ENCODE measurements at places on chromosomes 12 and 14.

- DNase-seq, result no peak
These were observed 21.9 kb downstream of the PTPRB start for GRCh38 chr12:70615174-70615866.

GRCh38 chr12:121826318-121827150 lies 22.7 kb downstream of the SETD1B start:
- DNase-seq, result no peak

- DNase-seq, result no peak
These were observed 198.1 kb downstream of the DAD1 start for GRCh38 chr14:22390824-22391461.

GRCh38 chr14:72261068-72261467 lies 328.8 kb downstream of the RGS6 start:
- DNase-seq, result no peak

DNA sequence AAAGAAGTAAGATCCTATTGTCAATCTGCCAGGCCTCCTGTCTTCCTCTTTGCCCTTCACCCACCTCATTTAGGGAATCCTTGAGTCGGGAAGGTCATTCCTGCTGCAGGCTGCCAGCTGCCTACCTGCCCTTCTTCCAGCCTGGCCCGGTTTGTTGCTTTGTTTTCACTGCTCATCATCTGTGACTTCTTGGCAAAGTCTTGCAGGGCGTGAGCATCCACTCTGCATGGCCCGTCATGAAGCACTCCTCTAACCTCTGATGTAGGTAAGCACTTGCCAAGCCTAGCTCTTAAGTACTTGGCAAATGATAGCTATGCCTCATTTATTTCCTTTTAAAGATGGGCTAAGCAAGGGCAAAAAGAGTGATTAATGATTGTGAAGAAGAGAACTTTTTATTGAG lies 192.8 kb downstream of the NRXN3 start:
- no peak for DNase-seq

DNA sequence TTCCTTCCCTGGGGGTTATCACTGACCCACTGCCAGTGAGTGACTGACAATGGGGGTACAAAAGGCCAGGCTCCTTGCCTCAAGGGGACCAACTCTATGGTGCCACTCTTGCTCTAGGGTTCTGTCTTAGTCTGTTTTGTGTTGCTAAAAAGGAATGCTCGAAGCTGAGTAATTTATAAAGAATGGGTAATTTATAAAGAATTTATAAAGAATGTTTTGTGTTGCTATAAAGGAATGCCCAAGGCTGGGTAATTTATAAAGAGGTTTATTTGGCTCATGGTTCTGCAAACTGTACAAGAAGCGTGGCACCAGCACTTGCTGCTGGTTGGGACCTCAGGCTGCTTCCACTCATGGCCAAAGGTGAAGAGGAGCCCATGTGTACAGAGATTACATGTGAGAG lies 15.8 kb upstream of the RASSF8 start:
- DNase-seq, result no peak

- DNase-seq, result no peak
These were observed 190.3 kb upstream of the PPFIA2 start for GRCh38 chr12:81949416-81949815.

DNA sequence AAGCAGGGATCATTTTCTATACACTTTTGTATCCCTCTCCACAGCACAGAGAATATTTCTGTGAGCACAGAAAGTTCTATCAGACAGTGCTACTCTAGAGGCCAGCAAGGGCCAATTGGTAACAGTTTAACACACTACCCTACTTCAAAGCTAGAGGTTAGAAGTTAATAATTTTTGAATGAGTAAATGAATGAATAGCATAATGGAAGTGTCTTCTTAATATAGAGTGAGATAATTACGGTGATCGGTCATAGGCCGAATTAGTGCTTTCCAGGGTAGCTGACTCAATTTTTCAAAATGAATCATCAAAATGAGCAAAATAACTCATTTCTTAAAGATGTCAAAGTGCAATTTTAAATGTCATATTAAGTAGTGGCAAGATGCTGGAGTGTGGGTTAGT lies 67.0 kb upstream of the CCDC198 start:
- DNase-seq, result no peak

DNA sequence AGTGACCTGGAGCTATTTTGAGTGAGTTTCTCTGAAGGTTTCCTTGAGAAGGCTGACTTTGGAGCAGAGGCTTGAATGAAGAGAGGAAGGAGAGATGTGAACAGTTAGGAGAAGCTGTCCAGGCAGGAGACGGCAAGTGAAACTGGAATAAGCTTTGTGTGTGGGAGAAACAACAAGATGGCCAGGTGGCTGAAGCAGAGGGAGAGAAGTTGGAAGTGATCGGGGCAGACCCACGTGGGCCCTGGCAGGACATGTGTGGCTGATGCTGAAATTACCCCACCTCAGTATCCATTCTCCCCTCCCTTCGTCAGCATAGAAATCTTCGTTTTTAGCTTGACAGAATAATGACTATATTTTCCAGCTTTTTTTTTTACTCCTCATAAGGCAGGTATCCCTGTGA lies 809.2 kb upstream of the TMEM132C start:
- DNase-seq, result no peak

DNA sequence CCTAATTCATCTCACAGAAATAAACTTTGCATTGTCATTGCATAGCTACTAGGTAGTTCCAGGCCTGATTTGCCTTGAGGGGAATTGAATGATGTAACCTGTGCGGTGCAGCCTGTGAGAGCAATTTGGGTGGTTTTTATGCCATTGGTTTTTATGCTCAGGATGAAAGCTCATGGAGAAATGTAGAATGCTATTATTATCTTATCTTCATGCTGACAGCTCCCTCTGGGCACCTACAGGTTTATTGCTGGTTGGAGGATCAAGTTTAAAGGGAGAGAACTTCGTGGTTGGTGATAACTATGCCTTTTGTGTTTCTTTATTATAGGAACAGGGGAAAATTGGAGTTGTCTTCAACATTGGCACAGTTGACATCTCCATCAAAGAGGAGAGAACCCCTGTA lies 547.9 kb downstream of the DIO2 start:
- DNase-seq, result no peak

DNA sequence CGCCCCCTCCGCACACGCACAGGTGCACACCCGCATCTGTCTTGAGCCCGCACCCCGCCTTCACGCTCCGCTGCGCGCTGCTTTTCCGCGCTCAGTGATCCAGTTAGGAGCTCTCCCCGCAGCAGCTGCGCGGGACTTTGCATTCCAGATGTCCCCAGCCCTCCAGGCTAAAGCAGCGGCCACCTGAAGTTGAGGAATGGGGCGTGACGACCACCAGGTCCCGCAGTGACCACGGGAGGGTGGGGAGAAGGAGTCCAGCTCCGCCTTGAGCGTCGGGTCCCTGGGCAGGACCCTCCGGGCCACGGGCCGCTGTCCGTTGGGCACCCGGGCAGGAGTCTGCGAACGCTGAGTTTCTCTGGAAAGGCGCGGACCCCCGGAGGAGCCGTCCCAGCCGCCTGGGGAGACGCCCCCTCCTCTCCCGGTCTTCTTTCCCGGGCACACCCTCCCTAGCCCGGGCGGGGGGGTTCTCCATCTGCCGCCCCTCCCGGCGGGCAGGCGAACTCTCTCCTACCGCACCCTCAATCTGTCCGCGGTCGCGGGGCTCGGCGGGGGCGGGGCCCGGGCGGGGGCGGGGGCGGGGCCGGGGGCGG lies 334 bp upstream of the TMEM132C start:
- DNase-seq, result no peak

GRCh38 chr12:51838762-51839161 lies 9.8 kb downstream of the FIGNL2 start:
- DNase-seq, result no peak
